ENCODE measurements at places on chromosomes 11 and 22. TPM values are rescaled to one million over a fixed set of nuclear protein-coding genes. Genes with fewer than 3 reads are reported as not detected.

Gene LRP4
- 7.4 TPM for total RNA-seq

Gene OR52I1
- total RNA-seq: not detected

Gene JAML
- not detected for total RNA-seq

Gene TEAD1
- total RNA-seq: 50.4 TPM

Gene CRELD2
- 27.6 TPM for total RNA-seq

Gene GPR83
- total RNA-seq: 0.07 TPM
